ENCODE measurements at places on chromosomes 1 and 21.

DNA sequence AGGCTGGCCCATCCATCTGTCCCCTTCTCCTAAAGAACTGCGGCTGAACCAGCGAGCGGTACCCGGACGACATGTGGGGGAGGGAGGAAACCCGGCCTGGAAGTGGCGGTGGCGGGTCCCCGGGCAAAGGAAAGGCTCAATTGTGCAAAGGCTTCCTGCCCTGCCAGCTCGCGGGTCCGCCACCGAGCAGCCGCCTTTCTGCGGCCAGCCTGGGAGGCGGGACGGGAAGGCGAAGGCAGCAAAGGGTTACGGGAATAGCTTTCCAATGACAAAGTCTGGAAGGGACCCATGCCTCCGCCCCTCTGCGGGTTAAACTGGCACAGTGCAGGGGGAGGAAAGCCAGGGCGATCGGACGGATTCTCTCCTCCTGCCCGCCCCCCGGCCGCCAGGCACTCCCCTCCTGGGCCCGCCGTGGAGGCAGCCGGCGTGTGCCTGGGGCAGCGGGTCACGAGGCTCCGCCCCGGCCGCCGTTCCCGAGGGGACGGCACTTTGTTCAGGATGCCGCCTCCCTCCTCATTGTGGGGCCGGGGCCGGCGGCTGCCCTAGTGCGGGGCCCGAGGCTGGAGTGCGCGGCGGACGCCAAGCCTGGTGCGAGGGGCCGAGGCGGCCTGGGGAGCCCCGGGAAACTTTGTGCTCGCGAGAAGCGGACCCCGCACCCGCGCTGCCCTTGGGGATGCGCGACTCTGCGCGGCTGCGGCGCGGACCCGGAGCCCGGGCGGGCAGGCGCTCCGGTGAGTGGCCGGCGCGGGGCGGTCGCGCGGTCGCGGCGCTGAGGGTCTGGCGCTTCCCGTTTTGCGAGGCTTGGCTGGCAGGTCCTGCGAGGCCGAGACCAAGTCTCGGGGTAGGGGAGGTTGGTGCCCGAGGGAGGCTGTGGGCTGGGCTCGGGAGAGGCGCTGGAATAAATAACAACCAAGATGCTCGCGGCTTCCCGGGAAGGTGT, at the start of gene NAV1:
TSS of gene NAV1 (plus strand) at position 516 of the 940 bp plus-strand sequence. CDS start 83,758 bp downstream, outside the sequence.
- no peak for DNase-seq

GRCh38 chr1:181482521-181483284, 614 bp upstream of the CACNA1E start:
- no peak for DNase-seq

- no peak for DNase-seq
Measured at GRCh38 chr1:200694738-200695137, 25.0 kb upstream of the DDX59 start.

DNA sequence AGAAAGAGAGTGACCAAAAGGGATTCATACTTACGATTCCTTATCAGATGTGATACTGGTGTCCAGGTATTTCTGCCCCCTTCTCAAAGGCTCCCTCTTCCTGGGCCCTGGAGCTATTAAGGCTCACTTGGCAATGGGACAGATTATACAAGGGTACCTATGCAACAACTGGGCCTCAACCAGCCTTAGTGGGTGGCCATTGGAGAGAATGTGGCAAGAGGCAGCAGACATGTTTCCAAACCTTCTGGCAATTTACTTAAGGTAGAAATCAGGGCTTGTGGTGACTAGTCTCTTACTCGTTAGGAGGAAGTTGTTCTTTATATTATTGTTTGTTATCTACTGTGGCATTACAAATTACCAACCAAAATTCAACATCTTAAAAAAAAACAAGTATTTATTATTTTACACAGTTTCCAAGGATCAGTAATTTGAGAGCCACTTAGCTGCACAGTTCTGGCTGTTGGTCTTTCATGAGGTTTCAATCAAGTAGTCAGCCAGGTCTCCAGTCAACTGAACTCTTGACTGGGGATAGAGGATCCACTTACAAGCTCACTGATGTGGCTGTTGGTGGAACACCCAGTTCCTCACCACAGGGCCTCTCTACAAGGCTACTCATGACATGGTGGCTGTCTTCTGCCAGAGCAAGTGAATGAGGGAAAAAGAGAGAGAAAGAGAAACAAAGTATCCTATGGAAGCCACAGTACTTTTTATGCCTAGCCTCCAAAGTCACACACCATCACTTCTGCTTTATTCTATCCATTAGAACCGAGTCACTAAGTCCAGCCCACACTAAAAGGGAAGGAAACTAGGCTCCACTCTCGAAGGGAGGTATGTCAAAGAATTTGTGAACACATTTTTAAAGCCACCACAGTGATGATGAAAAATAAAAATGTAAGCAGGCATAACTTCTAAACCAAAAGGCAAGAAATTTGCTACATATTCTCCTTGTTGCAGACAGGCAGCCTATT, 10.7 kb downstream of the ZNF648 start:
- no peak for DNase-seq

DNA sequence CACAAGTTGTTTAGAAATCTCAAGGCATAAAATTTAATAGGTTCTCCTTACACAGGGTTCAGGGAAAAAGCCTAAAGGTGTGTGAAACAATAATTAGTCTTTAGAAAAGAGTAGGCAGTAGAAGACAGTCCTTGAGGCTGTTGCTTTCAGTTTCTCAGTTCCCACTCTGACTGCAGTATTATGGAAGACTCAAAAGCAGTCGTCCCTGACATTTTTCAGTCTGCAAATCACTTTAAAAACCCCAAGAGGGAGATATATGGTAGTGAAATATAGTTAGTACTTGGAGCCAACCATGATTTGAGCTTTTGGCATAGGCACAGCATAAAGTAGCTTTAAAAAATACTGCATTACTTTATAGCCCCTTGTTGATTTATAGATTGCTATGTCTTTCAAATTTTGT, 299.7 kb downstream of the OLFM3 start:
- DNase-seq, result no peak

Data from T-helper 2 cell (primary cell).